ENCODE measurements at places on chromosomes 4 and X. TPM values are rescaled to one million over a fixed set of nuclear protein-coding genes. Genes with fewer than 3 reads are reported as not detected.

Gene CDKL2
- 19.9 TPM for polyA plus RNA-seq

DNA sequence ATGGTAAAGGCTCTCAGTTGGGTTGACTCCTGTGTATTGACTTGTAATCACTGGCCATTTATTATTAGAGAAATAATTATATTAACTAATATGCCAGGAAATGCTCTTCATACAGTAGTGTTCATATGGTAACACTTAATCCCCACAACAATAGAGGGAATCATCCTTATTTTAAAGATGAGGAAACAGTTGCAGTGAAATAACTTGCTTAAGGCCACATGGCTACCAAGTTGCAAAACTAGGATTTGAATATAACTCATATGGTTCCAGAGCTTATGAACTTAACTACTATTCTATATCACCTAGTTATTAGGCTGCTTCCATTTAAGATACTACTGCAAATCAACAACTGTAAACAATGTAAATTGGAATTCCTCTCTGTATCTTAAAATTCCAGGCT, 143.5 kb upstream of the HPGD start:
- DNase-seq: no peak

DNA sequence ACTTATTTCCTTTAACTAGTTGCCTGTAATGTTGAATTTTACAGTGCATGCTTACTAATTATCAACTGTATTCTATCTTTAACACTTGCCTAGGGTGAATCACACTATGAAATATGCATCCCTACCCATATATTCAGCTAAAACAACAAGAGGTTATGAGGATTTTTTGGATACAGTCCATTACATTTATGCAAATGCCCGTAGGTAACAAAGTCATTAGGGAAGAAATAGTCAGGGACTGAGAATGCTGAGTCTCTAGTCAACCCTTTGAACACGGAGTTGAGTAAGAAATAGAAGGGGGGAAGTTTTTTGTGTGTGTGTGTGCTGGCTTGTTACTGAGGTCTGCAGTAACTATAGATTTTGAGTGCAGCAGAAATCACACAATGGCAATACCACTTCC, 26.1 kb upstream of the CBLL2 start:
- DNase-seq: no peak

Gene SH3BP2
- polyA plus RNA-seq: 56.6 TPM

Gene CCDC149
- 16.4 TPM for polyA plus RNA-seq

DNA sequence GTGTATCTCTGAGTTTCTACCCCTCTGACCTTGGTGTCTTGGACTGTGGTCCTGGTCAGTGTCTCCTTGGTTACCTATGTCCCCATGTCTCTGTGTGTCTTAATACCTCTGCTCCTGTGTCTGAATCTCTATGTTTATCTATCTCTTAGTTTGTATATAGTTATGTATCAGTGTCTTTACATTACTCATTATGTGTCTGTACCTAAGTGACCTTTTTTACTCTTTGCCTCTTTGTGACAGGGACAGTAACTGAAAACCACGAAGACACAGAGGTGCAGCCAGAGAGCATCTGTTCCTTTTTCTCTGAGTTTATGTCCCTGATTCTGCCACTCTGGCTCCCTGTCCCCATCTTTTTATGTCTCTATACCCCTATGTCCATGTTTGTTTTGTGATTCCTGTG, 49.4 kb downstream of the ITIH6 start:
- DNase-seq: no peak

DNA sequence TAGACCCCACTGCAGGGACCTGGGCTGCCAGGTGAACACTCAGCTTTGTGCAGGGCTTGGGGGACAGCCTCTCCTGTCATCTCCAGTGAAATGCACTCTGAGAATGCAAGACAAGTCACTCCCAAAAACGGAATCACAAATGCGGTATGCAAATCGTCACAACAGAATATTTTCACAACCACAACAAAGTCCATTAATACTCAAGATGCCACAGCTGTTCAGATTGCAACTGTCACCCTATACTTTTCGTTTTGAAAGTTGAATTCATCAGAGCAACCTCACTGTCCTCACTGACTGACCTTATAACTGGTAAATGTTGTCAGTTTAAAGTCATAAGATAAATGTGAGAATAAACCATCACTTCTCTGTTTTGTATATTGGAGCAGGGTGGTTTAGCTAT, 16.6 kb downstream of the JAKMIP1 start:
- no peak for DNase-seq

Gene TMSB15A
- 66.0 TPM for polyA plus RNA-seq

- DNase-seq: no peak
These were observed 37.9 kb downstream of the LDB2 start for GRCh38 chr4:16860516-16860915.

DNA sequence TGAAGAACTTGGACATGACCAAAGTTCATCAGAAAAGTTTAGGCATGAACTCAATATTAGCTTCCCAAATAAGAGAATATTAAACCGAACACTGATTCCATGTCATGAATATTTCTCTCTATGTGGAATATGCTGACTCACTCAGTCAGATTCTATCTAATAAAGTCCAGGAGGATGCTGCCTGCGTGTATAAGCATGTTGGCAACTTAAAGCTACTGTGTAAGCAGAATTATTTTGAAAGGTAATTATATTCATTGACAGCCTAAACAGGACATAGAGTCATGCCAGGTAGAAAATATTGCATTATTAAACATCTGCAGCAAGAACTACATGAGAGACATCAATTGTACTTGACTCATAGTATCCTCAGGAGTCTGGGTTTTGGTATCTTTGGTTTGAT, 367.9 kb upstream of the SPOCK3 start:
- no peak for DNase-seq

GRCh38 chrX:91389026-91389425, 45.6 kb upstream of the PABPC5 start:
- DNase-seq: no peak

Gene STATH
- polyA plus RNA-seq: 0.44 TPM

- DNase-seq: no peak
These were observed 5.0 kb upstream of the LAMP2 start for GRCh38 chrX:120474085-120474484.

Gene UBQLN2
- polyA plus RNA-seq: 45.9 TPM
